ENCODE measurements at places on chromosomes 13 and 19. TPM values are rescaled to one million over a fixed set of nuclear protein-coding genes. Genes with fewer than 3 reads are reported as not detected.

GRK1 gene
- total RNA-seq: not detected

ADPRHL1 gene
- 1.5 TPM for total RNA-seq

SOX1 gene
- total RNA-seq: not detected

ZNF426 gene
- total RNA-seq: 22.9 TPM

ZNF99 gene
- total RNA-seq: 0.25 TPM

TEKTIP1 gene
- 9.2 TPM for total RNA-seq

PNMA8B gene
- total RNA-seq: 1.3 TPM

CFAP97D2 gene
- total RNA-seq: not detected

ZNF135 gene
- 9.7 TPM for total RNA-seq

GPR12 gene
- total RNA-seq: not detected

TBC1D4 gene
- total RNA-seq: 51.8 TPM

GRCh38 chr13:23383151-23383550 lies 50.4 kb downstream of the SACS start:
- no peak for DNase-seq

GRCh38 chr19:1942078-1942933 lies 1.3 kb downstream of the CSNK1G2 start:
- peak; percentile 91 for DNase-seq

DNA sequence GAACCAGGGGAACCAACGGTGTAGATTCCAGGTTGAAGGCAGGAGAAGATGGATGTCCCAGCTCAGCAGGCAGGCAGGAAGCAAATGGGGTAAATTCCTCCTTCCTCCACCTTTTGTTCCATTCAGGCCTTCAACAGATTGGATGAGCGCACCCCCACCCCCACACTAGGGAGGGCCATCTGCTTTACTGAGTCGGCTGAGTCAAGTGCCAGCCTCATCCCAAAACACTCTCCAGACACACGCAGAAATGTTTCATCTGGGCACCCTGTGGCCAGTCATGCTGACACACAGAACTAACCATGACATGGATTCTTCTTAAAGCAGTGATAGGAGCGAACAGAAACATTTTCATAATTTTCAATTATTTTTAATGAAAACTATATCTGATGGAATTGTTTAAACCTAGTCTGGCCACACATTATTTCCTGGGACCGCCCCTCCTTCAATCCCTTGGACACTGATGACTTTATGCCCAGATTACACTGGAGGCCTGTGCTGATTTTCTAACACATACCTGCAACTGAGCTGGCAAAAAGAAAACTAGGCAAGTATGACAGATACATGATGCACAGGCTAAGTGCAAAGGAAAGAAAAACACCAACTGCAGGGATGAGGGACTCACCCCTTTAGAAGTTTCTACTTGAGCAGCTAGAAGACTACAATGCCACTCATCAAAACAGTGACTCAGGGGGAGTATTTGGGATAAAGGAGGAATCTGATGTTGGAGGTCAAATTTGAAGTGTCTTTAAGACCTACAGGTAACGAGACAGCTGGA lies 154.2 kb downstream of the TNFRSF19 start:
- DNase-seq: no peak

DNA sequence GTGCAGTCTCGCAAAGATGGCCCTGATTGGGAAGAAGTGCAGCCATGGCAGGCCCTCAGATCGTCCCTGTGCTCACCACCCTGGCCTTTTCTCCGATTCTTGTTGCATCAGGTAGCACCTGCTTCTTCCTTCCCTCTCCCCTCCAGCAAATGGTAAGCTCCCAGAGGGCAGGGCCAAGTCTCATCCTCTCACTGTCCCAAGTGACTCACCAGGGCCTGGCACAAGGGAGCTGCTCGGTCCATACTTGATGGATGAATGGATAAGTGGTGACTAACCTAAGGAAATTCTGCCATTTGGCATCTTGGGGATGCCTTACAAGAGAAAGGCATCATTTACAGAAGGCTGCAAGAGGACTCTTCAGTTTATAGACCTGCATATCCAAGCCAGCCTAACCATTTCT lies 84.9 kb downstream of the ZIC5 start:
- no peak for DNase-seq

- DNase-seq: no peak
Measured at GRCh38 chr13:100646030-100646673, 28.4 kb downstream of the TMTC4 start.

GRCh38 chr13:73399347-73400216 lies 340.8 kb downstream of the KLF5 start:
- DNase-seq: no peak

DNA sequence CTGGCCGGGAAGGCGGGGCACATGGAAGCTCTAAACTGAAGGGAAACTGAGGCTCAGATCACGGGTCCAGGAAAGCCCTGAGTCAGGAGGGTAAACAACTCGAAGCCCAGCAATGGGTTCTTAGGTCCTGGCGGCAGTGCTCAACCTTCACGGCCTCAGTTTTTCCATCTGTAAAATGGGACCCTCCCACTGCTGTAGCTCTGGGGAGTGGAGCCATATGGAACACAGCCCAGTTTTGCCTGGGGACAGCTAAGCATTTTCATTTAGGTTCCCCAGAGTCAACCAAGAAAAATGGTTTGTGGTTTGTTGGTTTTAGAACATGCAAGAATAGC lies 30.4 kb downstream of the CEBPG start:
- DNase-seq: no peak

GRCh38 chr19:6055013-6055795 lies 55.1 kb downstream of the RFX2 start:
- DNase-seq: no peak

DNA sequence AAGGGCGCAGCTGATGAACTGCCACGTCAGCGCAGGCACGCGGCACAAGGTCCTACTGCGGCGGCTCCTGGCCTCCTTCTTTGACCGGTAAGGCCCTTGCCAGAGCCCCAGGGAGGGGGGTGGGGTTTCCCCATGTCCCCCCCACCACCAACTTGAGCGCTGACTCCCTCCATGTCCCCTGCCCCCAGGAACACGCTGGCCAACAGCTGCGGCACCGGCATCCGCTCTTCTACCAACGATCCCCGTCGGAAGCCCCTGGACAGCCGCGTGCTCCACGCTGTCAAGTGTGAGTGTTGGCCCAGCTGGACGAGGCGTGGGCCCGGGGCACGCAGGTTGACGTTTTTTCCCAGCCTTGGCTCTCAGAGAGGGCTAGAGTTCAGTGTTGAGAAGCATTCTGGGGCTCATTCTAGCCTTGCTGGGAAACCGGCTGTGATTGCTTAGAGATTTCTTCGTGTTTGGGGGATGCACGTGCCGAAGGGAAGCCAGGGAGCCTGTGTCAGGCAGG lies 12.8 kb downstream of the STX10 start:
- DNase-seq: no peak

GRCh38 chr19:54708781-54709180 lies 15.5 kb upstream of the KIR3DL3 start:
- no peak for DNase-seq

DNA sequence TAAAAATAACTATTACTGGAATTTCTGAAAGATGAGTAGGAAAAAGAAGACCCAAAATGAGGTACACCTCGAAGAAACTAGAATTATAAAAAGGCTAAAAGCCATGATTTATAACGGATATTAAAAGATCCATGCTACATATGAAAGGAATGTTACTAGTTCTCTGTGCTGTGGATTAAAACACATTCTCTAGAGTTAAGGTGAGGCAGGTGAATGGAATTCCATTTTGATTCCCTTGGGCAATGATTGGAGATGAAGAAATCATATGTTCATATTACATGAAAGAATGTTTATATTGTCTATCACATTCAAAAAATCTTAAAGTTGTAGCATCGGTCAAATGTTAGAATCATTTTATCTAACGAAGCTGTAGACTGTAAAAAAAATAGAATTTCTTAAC lies 783.7 kb downstream of the PCDH9 start:
- no peak for DNase-seq

GRCh38 chr13:112670864-112671263 lies 19.0 kb upstream of the ATP11A start:
- peak; percentile 41 for DNase-seq

- no peak for DNase-seq
Measured at GRCh38 chr13:32941368-32941767, 74.9 kb upstream of the KL start.

DNA sequence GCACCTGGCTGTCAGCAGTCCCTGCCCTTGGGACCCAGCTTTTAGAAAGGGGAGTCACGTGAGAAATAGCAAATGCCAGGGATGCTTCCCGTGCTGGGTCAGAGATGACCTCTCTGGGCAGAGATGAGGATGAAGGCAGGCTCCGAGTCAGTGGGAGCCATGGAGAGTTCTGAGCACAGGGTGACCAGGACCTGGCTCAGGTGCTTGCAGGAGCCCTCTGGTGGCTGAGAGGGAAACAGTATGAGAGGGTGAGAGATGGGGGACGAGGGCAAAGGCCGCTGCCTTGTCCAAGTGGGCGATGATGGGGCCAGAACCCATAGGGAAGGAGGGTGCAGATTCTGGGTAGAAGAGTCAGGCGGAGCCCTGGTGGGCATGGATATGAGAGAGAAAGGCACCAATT lies 15.8 kb downstream of the TMED1 start:
- no peak for DNase-seq

GRCh38 chr13:66723576-66723975 lies 506.6 kb downstream of the PCDH9 start:
- no peak for DNase-seq

DNA sequence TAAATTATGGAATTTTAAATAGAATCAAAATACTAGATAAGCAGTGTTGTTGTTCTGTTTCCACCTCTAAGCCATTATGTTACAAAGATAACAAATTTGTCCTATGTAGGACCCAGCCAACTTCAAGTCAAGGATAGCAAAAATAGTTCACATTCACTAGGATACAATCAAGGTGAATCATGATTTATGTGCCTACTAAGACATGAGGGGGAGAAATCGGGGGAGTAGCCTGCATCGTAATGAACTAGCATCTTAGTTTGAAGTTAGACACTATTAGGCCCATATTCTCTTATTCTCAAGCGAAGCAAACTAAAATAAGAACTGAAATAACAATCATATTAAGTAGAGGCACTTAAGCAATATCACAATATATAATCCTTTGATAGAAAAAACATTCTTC lies 779.4 kb upstream of the PCDH9 start:
- no peak for DNase-seq

DNA sequence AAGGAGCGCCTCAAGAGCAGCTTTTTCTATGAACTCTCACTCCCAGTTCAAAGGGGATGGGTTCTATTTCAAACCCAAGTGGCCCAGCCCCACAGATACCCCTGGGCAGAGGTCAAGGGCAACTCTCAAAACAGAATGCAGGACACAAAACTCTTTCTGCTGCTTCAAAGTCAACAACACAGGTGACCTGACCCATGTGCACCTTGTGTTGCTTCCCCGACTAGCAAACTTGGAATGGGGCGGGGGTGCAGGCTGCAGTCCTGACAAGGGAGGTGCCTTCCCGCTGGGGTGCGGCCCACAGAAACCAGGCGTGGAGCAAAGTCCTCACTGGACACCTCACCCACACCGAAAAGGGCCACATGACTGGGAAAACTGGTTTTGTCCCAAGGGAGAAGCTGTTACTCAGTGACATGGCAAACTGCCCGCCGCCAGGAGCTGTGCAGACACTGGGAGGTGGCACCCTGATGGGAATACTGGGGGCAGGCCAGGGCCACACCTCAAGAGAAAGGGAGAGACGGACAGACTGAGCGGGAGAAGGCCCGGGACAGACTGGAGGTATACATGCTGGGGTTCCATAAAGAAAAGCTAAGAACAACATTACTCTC lies 17.4 kb downstream of the ZC3H4 start:
- peak; percentile 95 for DNase-seq

- peak; percentile 80 for DNase-seq
Measured at GRCh38 chr19:55353803-55354697, 469 bp downstream of the COX6B2 start.

GRCh38 chr19:29216021-29216420 lies 3.1 kb upstream of the UQCRFS1 start:
- DNase-seq: peak; percentile 20

DNA sequence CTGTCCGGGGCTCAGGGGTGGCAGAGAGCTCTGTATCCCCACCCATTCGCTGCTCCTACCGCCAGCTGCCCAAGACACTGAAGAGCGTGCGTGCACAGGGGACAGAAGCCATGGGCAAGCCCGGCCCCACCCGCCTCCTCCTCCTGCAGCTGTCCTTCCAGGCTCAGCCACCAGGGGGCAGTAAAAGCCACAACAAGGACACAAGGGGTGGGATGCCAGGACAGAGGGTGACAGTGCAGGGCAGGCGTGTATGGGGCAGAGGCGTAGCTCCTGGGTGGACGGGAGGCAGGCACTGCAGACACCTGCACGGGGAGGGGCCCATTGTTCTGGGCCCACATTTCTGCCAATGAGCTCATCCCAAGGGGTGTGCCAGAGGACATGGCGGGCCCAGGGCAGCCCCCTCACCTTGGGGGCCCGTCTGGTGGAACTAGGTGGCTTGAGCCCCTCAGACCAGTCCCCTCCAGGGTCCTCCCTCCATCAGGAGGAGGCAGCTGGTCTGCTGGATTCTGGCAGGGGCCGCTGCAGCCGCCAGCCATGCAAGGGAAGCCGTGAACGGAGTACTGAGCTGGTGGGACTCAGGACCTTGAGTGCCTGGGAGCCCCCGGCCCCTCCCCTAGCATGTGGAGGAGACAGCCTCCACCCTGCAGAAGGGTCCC lies 61.2 kb downstream of the MLLT1 start:
- DNase-seq: peak; percentile 96

GRCh38 chr19:49130325-49130724 lies 11.0 kb downstream of the PPFIA3 start:
- no peak for DNase-seq

DNA sequence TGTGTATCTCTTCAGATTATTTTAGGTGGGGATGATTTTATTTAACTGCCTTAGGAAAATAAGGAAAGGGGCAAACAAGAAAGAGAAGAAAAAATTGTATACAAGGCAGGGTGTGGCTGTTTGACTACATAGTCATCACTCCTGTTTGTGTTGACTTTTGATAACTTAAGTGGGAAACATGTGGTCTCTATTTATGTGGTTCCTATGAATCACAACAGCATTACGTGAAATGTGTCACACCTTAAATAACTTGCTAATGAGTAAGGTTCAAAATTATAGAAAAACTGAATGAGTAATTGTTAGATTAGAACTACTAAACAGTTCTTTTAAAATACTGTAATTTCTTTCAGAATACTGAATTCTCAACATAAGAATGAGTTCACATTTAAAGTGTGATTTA lies 69.3 kb downstream of the LMO7 start:
- no peak for DNase-seq

GRCh38 chr13:99231721-99232120 lies 26.5 kb downstream of the GPR18 start:
- DNase-seq: no peak

- no peak for DNase-seq
Measured at GRCh38 chr13:65460136-65460535, 1770.0 kb downstream of the PCDH9 start.

- DNase-seq: peak; percentile 57
Measured at GRCh38 chr13:111976474-111977178, 90.3 kb upstream of the SOX1 start.

- DNase-seq: peak; percentile 54
Measured at GRCh38 chr13:43744261-43745031, 42.3 kb downstream of the ENOX1 start.

DNA sequence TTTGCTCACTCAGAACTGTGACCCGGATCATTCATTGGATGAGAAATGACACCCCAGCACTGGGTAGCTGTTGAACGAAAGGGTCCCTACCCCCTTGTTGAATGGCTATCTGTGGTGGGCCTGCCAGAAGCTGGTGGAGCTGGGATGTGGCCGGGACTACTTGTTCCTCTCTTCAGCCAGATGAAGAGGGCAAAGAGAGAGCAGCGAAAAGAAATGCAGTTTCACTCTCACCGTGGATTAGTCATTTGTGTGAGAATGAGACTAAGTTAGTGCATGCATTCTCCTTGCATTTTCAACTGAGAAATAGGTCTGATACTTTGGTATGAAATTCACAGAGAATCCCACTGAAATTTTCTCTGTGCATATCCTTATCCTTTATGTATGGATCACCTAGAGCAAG lies 553.1 kb downstream of the IRS2 start:
- no peak for DNase-seq
